Brain microvascular endothelial cell (primary cell): ENCODE measurements at places on chromosomes 3 and 15.

- DNase-seq: no peak
Observed at GRCh38 chr15:33197636-33198035, 3.1 kb upstream of the FMN1 start.

DNA sequence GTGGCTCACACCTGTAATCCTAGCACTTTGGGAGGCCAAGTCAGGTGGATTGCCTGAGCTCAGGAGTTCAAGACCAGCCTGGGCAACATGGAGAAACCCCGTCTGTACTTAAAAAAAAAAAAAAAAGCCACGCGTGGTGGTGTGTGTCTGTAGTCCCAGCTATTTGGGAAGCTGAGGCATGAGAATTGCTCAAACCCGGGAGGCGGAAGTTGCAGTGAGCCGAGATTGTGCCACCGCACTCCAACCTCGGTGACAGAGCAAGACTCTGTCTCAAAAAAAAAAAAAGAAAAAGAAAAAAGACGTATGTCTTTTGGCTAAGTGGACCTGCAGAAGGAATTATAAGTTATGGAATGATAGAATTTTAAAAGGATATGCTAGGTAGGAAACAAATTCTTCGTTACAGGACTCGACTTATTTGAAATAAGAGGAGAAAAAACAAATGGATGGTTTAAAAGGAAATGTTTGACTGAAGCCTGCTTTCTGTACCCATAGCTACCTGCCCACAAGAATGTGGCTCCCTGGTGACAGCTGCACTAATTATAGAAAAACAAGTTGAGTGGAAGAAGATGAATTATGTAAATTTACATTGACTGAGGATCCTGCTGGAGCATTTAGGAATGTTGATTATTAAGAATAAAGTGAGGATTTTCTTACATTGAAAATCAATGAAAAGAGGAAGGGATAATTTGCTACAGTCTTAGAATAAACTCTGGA lies 36.0 kb upstream of the SKIL start:
- peak; percentile 4 for DNase-seq

GRCh38 chr15:49406352-49407118 lies 16.5 kb upstream of the FGF7 start:
- no peak for DNase-seq

DNA sequence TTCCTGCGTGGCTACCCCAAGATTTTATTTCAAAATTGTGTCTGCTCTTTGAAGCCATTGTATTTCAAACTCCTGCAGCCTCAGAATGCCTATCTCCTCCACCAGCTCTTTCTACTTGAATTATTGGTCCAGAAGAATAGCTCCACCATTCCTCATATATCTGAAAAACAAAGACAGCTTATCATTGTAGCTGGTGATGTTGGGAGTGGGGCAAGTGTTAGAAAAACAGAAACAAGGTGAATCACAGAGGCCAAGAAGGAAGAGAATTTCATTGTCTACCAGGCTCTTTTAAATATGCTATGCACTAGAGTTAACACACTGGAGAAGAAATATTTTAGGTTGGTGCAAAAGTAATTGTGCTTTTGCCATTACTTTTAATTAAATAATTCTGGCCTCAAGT lies 307.9 kb upstream of the ROPN1 start:
- DNase-seq: no peak

DNA sequence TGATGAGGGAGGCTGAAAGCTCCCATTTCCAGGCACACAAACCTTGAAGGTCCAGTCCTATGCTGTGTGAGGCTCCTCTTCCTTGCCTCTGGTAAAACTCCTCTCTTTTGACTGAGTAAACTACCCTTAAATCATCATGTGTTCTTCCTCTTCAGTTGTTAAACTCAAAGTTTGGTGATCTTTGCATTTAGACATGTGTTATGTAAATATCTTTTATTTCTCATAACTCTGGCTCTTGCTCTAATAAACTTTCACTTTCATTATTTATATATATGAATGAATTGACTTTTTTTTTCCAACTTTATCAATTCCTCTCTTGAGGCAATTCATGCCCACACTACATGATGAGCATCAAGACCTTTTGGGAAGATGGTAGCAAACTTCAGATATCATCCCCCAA lies 26.6 kb downstream of the SUCNR1 start:
- no peak for DNase-seq

- no peak for DNase-seq
Observed at GRCh38 chr3:42012935-42013690, 51.2 kb upstream of the ULK4 start.

DNA sequence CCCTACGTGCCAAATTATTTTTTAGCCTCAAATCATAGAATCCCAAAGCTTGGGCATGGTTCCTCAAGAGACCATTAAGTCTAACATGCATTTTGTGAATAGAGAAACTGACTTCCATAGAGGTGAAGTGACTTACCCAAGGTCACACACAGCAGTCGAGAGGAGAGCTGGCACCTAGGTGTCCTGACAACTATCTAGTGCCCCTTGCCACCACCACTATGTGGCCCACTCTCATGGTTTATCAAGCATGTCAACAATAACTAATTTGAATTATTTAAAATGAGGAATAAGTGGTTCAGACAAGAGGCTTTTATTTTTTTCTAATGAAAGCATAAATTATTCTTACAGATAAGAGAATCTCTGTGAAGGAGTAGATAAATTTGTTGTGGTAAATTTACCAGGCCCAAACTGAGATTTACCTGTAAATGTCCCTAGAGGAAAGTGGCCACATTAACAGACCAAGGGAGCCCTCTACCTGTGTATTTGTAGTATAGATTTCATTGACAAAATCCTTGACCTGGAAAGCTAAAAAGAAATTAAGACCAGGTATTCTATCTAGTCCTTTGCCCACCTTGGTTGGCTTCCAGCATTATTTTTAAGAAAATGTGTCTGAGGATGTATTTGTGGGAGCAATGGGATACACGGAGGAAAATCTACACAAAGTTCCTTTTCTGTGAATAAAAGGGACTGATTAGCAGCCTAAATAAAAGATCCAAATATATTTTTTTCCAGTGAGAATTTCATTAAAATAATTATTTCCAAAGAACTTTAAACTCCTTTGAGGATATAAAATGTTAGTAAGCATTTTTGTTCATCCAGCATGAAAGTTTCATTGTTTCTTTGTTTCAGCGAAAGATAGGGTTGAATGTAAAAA lies 49.1 kb downstream of the IQCH start:
- DNase-seq: peak; percentile 18

DNA sequence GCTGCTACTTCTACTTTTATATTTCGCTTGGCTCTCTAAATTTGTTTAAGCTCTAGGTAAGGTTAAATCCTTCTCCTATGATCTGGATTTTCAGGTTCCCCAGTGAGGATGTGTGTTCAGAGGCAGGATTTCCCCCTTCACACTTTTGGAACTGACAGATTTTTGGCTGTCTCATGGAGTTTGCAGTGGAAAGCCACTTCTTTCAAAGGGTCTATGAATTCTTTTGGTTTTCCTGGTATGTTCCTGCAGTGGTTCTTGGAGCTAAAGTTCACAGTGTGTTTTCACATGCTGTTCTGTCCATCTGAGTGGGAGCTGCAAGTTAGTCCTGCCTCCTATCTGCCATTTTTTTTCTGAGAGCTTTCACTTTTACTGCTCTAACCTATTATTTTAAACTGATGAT lies 21.6 kb upstream of the TIGIT start:
- DNase-seq: peak; percentile 32

DNA sequence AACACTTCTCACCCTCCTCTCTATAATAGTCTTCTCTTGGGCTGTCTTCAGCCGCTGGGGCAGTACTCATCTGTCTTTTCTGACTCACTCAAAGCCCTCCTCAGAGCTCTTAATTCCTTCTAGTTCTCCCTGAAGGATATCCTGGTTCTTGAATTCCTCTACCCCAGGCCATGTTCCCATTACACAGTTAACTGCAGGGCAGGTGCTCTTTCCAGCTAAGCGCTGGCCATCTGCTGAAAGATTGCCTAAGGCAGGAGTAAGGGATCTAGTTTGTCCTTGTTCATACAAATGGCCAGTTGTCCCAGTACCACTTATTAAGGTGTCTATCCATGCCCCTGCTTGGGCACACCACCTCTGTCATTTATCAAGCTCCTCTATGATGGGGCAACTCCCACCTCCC lies 10.2 kb upstream of the SPG11 start:
- no peak for DNase-seq

DNA sequence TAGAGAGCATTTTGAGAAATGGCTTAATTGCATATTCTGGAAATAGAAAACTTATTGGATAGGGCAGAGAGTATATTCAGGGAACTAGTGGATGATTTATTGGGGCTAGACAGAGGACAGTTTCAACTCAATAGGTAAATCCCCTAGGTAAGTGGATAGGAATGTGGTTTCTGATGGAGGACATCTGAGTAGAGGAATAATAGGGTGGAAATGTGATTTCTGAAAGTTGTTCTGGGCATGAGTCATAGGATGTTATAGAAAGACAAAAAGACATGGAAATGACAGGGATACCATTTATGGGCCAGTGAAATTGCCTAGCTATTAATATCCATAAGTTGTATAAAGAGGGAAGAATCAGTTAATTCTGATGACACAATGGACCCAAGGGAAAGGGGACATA lies 563.3 kb upstream of the GOLIM4 start:
- no peak for DNase-seq

- DNase-seq: peak; percentile 82
Observed at GRCh38 chr15:87619161-87619960, 637.2 kb downstream of the NTRK3 start.

DNA sequence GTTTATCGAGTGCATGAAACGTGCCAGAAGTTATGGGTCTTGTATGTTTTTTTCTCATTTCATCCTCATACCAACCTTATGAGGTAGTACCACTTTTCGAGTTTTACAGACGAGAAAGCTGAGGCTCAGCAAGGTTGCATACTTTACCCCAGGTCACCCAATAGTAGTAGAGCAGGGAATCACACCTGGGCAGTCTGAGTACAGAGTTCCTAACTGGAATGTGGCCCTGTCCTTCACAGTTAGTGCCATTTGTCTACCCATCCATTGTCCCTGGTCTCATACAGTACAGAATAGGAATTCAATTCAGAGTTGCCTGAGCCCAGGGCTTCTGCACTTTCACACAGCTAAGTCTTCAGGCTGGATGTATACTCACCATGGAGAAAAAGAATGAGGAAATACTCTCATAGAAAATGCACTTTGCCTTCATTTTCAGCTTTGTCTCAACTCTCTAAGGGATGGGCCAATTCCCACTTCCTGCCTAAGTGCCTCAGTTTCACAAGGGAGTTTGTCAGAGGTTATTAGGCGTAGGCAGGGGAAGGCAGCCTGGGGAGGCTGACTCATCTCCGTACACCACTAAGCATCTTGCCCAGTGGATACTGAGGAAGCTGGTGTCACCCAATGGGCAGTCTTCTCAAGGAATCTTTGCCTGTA lies 93.2 kb downstream of the TMEM212 start:
- peak; percentile 82 for DNase-seq

- DNase-seq: no peak
Observed at GRCh38 chr3:159748425-159748824, 240.2 kb upstream of the IL12A start.

DNA sequence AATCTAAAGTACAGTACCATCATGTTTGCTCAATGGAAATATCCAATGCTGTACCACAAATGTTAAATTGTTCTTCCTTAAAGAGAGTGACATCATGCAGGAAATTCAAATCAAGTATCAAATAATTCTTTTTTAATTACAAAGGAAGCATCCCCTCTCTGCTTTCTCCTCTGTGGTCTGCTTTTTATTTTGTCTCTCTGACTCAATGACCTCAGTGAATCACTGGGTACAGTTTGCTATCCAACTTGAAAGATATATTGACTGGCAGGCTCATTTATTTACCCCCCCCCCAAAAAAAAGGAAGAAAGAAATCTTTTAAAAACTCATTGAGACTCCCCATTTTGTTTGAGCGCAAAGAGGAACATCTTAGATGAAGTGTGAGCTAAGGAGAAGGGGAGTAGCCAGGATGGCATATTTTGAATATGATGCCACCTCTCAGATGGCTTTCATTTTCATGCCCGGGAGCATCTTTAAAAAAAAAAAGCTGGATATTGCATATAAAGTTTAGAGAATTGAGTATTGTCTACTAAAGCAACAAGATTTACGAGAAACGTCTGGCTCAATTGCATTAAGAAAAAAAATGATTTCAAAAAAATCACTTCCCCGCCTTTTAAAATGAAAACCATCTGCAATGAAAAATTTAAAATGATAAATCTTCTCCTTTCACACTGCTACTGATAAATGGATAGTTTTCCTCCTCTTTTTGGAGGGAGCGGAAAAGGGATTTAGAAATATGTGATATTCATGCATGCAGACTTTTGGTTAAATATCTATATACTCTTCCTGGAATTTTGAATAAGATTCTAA lies 307.1 kb upstream of the DPH6 start:
- DNase-seq: no peak

- no peak for DNase-seq
Observed at GRCh38 chr15:88029696-88030095, 226.8 kb downstream of the NTRK3 start.

DNA sequence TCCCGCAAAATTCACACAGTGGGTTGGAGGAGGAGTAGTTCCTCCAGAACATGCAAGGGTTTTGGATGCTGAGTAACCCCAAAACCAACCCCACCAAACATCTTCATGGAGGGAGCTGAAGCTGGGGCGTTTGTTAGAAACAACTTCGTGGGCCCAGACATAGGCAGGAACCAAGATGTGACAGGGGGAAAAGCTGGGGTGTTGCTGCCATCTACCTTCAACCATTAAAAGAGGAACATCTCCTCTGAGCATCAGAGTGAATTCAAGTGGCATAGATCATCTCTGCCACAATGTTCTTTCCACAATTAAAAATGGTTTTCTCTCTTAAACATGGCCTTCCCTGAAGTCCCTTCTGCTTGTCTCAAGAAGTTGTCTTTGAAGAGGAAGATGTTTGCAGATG lies 20.5 kb downstream of the SIDT1 start:
- no peak for DNase-seq

- no peak for DNase-seq
Observed at GRCh38 chr3:100164743-100165142, 50.4 kb upstream of the FILIP1L start.

GRCh38 chr3:126026277-126026751 lies 57.3 kb downstream of the ROPN1B start:
- DNase-seq: no peak

GRCh38 chr15:37981775-37982174 lies 47.3 kb downstream of the TMCO5A start:
- DNase-seq: peak; percentile 48

GRCh38 chr3:123678108-123678511 lies 93.3 kb upstream of the HACD2 start:
- DNase-seq: peak; percentile 86

DNA sequence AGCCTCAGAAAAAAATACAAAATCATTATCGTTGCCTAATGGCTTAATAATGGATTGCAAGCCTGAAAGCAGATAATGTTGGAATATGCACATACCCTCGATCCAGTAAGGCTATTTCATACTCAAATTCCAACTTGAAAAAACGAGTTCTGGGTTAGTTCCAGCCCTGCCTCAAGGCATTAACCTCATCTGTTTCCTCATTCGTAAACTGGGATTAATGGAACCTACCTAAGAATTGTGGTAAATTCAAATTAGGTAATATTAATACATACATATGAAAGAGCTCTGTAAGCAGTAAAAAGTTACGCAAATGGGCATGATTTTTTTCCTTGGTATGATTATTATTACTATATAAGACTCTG lies 107.5 kb downstream of the SRGAP3 start:
- no peak for DNase-seq

DNA sequence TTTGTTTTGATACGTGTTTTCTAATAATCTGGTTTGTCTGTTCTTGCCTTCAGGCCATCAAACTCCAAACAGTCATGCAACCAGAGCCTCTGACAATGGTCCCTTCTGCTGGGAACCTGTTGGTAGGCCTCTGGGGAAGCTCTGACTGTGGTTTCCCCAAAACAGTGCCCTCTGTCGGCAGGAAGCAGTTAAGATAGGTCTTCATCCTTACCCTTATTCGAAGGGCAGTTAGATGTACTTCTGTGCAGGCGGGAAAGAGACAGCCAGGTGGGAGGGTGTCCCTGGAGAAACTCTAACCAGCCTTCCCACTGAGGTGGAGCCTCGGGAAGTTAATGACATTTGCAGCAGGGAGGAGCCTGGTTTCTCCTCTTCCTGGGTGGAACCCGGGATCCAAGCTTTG lies 81.6 kb upstream of the CHMP2B start:
- DNase-seq: no peak
